ENCODE measurements at places on chromosomes 4 and X.

DNA sequence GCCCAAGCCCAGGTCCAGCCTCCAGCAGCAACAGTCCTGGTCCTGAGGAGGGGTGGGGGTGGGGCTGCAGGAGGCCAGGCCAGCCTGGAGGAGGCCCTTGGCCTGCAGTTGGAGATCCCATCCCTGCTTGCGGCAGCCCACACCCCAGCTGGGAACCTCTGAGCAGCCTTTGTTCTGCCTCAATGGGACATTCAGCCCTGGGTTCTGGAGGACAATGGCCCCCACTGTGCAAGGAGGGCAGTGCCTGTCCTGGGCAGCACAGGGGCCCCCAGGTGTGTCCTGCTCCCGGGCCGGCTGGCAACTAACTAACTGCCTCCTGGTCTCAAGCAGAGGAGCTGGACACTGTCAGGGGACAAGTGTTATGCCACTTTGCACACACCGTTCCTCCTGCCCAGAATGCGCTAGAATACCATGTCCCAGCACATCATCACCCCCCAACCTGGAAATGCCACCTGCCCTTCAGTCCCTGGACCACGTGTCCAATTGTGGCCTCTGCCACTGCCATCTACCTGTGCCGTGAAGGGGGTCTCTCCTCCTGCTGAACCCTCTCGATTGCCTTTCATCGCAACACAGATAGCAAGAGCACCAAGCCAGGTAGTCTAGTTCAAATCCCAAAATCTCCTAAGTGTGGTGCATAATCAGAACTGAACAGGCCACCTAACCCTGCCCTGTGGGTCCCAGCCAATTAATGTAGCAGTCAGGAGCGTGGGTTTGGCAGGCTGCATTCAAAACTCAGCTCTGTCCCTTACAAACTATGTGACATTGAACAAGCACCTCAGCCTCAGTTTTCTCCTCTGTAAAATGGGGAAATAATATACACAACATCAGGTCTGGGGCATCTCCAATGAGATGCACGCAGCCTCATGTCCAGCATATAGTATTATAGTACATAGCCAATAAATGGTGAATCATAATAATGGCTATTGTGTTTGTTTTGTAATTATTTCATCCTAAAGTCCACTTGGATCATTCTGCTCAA, 8.8 kb downstream of the PPP2R2C start:
- peaks cover 1% of the 10 kb centered on the region for H3K27me3 ChIP-seq
- no peak for DNase-seq
- no peaks in the 10 kb centered on the region for H3K36me3 ChIP-seq
- peaks cover 4% of the 10 kb centered on the region for H3K4me1 ChIP-seq
- H3K27ac ChIP-seq, result no peak overlapping the region

DNA sequence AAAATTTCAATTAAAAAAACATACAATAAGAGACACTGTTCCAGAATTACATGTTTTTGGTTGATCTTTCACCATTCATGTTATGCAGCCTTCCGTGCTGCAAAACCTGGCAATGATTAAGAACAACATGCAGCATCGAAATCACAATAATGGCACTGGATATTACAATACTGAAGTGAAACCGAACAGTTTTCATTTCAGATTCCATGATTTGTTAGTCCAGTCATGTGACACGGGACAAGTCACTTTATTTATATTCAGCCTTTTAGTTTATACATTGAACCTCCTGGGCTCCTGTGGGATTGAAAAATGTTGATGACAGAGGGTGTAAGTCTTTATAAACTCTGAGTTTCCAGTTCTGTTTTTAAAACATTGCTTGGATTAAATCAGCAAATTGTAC, 142.5 kb upstream of the TTC29 start:
- H3K4me1 ChIP-seq, result no peaks in the 10 kb centered on the region
- no peak overlapping the region for H3K27ac ChIP-seq
- H3K27me3 ChIP-seq, result no peaks in the 10 kb centered on the region
- no peak for DNase-seq

DNA sequence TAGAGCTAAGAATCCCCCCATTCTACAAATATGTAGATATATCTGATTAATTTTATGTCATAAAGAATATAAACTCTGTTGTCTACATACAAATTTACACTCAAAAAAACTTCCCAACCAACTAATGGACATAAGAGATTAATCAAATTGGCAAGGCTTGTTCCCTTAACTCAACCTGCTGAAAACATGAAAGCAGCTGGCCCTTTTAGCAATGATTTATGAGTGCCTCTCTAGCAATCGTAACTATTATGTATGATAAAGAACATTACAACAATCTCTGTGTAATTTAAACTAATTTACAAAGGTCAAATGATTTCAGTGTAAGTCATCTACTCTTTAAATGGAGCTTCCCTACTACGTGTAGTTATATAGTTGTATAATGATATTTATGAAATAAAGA, 83.1 kb upstream of the FTHL17 start:
- no peaks in the 10 kb centered on the region for H3K4me1 ChIP-seq
- no peak overlapping the region for H3K27ac ChIP-seq
- DNase-seq, result no peak
- H3K4me3 ChIP-seq, result no peak overlapping the region
- no peaks in the 10 kb centered on the region for H3K36me3 ChIP-seq

- no peaks in the 10 kb centered on the region for H3K36me3 ChIP-seq
- no peak overlapping the region for H3K4me3 ChIP-seq
- no peak overlapping the region for H3K27ac ChIP-seq
Measured at GRCh38 chrX:96837808-96838207, 45.9 kb upstream of the RPA4 start.

DNA sequence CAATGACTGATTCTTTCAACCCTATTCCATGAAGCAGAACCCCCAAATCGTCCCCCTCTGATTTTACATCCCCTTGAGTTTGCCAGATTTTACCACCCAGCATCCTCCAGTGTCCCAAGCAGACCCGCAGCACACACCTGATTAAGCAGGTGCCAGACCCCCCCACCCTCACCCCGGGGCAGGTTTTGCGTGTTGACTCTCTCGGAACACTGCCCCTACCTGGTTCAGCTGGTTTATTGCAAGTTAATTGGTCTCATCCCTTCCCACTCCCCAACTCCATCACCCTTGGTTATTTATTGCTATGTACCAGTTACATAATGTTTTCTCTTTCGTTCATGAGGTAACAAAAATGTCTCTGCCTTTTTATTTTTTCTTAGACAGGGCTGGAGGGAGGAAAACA, 258.4 kb downstream of the BCOR start:
- no peaks in the 10 kb centered on the region for H3K36me3 ChIP-seq
- no peak for DNase-seq
- H3K27ac ChIP-seq, result no peak overlapping the region
- H3K4me3 ChIP-seq, result no peak overlapping the region
- no peaks in the 10 kb centered on the region for H3K27me3 ChIP-seq

Data from iPS DF 6.9 (cell line).